ENCODE measurements at places on chromosomes 1 and 21.

DNA sequence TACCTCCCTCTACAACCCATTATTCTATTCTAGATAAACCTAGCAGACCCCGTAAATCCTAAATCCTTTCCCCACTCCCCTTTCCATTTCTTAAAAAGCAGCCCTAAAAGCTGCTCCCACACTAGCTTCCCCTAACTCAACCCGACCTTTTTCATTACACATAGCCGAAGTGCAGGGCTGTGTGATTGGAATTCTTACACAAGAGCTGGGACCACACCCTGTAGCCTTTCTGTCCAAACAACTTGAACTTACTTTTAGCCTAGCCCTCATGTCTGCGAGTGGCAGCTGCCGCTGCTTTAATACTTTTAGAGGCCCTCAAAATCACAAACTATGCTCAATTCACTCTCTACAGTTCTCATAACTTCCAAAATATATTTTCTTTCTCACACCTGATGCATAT is 19.6 kb upstream of the PDPN start:
- no peak for DNase-seq

DNA sequence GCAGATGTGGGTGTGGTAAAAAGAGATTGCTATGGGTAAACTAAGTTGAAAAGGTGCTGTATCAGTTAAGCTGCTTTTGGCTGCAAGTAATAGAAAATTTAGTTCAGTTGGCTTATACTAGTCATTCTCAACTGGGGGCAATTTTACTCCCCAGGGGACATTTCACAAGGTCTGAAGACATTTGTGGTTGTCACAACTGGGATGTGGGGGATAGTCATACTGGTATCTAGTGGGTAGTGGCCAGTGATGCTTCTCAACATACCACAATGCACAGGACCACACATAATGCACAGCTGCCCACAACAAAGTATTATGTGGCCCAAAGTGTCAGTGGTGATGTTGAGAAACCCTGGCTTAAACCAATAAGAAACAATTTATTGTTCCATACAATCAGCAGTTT is 31.4 kb downstream of the SERTAD4 start:
- no peak for DNase-seq

- DNase-seq, result no peak
Observed at GRCh38 chr21:45332981-45333582, 45.4 kb upstream of the POFUT2 start.

DNA sequence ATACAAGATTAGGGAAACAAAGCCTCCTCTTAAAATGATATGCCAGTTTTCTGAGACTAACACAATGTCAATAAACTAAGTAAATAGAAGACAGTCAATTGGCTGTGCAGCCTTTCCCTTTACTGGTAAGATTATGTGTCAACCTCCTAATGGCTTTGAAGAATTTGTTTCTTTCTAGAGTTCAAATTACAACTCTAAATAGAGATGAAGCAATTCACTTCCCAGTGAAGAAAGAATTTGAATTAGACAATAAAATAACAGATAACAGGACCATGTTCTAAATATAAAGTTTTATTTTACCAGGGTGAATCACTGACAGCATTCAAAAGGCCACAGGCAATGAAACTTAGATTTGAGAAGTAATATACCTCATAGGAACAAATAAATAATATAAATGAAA is 680.3 kb downstream of the PLA2G4A start:
- no peak for DNase-seq

- DNase-seq, result peak; percentile 27
Observed at GRCh38 chr1:1943834-1944570, 24.9 kb upstream of the TMEM52 start.

DNA sequence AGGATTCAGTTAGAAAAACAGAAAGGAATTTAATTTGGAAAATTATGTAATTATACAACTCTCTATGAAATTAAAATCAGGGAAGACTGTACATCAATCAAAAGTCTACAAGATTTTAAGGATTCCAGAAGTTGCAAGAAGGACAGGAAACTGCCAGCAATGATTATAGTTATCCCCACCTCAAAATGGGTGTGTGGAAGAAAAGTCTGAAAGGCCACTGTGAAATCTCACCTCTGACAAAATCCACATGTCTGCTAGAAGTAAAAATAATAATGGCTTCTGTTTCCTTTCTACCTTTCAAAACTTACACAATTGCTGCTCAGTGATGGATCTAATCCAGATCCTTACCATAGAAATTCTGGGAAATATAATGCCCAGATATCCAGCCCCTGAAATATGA is 708.1 kb upstream of the ADGRL4 start:
- DNase-seq, result no peak

GRCh38 chr1:209302779-209303568 is 280.5 kb upstream of the CAMK1G start:
- DNase-seq, result no peak

DNA sequence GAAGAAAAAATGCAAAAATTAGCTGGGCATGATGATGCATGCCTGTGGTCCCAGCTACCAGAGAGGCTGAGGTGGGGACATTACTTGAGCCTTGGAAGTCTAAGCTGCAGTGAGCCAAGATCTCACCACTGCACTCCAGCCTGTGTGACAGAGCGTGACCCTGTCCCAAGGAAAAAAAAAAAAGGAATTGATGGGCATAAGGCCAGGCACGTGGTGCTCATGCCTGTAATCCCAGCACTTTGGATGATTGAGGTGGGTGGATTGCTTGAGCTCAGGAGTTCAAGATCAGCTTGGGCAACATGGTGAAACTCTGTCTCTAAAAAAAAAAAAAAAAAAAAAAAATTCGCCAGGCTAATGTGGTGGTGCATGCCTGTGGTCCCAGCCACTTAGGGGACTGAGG is 55.8 kb upstream of the ATP2B4 start:
- no peak for DNase-seq

DNA sequence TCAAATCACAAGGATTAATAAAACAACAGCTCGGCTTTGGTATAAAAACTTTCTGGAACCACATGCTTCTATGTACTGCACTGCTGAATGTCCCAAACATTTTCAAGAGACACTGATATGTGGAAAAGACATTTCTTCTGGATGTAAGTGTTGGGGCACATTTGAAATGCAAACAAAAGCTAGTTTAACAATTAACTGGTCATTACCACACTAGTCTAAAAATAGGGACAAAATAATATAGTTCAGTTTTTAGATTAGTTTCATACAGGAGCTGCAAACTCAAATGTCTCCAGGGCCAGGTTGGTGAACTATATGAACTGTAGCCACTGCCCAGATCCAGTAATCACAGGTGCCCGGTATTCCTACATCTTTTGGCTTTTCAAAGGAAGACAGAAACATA is 3.2 kb downstream of the IL23R start:
- DNase-seq, result no peak

DNA sequence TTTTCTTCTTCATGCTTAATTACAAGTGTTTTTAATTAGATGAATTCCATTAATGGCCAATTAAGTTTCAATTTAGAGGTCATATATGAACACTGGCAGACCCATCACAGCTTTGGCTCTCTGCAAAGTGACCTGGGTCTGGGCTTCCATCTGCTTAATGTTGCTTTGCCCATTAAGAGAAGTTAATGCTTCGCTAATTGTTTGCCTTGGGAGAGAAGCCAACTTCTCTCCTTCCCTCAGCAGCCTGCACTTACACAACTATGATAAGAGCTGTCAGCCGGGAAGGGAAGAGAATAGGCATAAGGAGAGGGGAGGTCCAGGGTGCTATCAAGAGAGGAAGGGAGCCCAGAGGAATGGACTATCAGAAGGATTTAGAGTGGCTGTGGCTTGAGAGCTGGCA is 29.0 kb upstream of the CCDC190 start:
- DNase-seq, result no peak

- DNase-seq, result no peak
Observed at GRCh38 chr1:19220991-19221390, 10.9 kb upstream of the UBR4 start.

DNA sequence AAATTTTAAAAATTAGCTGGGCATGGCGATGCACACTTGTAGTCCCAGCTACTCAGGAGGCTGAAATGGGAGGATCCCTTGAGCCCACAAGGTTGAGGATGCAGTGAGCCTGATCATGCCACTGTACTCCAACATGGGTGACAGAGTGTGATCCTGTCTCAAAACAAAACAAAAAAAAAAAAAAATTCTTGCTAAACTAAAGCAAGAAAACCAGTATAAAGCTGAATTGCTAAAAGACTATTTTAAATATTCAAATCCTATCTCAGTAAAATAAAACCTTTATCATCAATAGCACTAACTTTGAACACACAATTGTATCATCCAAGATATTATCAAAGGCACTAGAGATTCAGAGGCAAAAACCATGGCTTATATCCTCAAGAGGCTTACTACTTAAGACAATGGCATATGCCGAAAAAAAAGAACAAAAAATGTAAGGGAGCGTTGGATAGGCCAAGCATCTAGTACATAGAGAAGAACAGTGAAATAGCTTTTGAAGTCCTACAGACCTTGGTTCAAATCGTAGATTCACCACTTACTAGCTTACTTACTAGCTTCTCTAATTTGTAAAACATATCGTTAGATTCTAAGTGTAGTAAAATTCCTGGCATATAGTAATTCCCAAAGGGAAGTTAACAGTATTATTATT is 3.6 kb downstream of the EPS15 start:
- DNase-seq, result no peak

- no peak for DNase-seq
Observed at GRCh38 chr1:160104486-160104885, 6.1 kb upstream of the IGSF8 start.

DNA sequence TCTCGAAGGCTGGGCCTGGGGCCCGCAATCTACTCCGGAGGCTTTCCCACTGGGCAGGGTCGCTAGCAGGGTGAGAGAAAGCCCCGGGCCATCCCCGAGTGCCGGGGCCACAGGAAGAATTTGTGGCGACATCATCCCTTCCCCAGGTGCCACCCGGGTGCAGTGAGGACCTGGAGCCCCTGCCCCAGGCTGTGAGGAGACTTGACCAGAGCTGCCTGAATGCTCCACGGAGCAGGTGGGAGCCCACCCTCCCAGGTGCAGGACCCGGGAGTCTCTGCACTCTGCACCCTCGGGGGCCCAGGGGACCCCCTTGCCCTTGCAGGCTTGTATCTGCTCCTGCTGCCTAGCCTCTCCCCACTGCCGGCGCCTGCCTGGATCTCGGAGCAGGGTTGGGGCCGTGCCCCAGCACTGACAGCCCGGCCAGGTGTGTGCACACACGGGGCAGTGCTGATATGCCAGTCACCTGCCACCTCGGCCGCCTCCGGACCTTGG is 67.5 kb upstream of the RGS7 start:
- no peak for DNase-seq

DNA sequence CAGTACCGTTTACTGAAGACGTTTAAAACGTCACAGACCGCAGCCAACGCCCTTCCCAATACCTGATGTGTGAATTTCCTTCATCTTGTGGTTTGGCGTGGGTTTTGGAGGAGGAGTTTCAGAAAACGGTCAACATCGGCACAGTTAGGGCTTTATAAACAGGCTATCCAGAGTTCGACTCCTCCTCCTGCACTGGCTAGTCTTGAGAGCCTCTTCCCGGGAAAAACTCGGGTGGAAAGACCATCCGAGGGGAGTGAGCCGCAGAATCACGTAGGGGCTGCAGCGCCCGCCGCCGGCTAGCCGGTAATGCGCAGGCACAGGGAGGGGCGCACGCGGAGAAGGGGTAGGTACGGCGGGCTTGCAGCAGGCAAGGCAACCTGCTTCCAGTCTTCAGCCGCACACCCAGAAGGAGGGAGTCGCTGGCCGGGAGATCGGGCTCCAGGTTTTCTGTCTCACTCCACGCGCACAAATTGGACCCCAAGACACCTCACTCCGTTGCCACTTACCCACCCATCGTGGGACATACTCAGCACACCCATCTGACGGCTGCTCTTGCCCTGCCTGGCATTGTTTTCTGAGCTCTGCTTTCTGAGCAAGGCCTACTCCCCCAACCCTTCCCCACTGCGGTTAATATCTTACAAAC is 25.4 kb downstream of the SLC19A2 start:
- DNase-seq, result no peak

DNA sequence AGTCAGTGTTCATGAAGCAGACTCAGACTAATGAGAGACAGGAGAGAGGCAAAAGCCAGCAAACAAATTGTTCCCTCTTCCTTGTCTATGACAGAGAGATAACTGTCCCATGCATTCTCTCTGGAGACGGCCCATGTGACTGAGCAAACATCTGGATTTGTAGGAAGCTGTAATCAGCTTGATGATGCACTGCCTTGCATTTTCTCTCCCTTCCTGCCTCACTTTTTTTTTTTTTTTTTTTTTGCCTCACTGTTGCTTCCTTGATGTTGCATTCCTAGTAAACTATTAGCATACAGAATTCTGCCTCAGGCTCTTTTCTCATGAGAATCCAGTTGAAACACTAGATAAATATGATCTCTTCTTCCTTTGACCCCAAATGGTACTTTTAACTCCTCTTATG is 134.5 kb downstream of the HHIPL2 start:
- DNase-seq, result no peak

GRCh38 chr1:64680599-64680998 is 64.3 kb upstream of the RAVER2 start:
- no peak for DNase-seq

GRCh38 chr1:69535490-69535889 is 32.2 kb upstream of the LRRC7 start:
- no peak for DNase-seq

GRCh38 chr1:58608945-58609344 is 31.9 kb upstream of the TACSTD2 start:
- no peak for DNase-seq

DNA sequence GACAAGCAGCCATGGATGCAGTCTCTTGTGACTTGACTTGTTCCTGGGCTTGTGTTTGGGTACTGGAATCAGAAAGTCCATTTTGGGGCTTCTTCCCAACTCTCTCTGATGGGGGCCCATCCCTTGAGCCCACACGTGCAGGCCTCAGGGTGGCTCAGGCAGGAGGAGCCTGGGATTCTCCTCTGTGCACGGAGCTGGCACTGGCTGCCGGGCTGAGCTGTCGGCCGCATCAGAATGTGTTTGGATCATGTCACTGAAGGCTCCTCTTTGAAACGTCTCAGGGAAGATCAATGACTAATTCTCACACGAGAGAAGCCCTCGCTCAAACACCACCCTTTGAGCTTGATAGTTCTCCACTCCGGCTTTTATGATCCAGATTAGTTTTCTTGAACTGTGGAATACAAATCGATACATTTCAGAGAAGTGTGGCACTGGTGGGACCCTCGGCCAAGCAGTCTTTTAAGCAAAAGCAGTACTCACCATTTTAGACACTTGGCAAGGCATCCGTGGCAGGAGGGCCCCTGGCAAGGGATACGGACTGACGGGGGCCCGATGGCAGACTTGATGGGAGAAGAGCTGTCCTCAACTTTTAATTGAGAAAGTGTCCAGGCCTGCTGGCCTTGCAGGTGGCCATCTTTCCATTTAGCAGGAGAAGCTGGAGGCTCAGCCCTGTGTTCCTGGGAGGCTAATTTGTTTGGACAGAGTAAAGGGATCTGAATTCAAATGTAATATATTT is 220.7 kb upstream of the C1orf174 start:
- DNase-seq, result no peak

DNA sequence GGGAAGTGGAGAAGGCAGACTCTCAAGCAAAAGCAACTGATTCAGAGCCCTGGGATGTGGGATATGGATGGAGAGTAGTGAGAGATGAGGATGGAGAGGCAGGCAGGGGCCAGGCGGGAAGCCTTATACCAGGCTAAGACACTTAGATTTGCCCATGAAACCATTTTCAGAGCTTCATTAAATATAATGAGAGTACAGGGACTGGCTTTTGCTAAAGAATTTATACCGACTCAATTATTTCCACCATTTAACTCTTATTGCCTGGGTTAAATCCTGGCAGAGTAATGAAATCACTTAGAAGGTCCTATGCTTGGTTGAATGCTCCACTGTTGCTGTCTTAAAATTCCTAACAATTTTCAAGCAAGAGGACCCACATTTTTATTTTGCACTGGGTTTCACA is 311.7 kb downstream of the KCNH1 start:
- no peak for DNase-seq

GRCh38 chr1:160579216-160579701 is at the start of gene CD84:
TSS of gene CD84 (minus strand) at chr1:160579496. CDS start at chr1:160579437, 59 bp downstream.
- no peak for DNase-seq

GRCh38 chr1:29011775-29012174 is 97.4 kb downstream of the EPB41 start:
- DNase-seq, result no peak
